Upper lobe of right lung (tissue), 1 donor: ENCODE measurements at places on chromosomes 16 and 17.

GRCh38 chr16:54927125-54928015, 3.3 kb upstream of the IRX5 start:
- DNase-seq: no peak

GRCh38 chr16:12535535-12536411, 267.9 kb downstream of the CPPED1 start:
- no peak for DNase-seq

DNA sequence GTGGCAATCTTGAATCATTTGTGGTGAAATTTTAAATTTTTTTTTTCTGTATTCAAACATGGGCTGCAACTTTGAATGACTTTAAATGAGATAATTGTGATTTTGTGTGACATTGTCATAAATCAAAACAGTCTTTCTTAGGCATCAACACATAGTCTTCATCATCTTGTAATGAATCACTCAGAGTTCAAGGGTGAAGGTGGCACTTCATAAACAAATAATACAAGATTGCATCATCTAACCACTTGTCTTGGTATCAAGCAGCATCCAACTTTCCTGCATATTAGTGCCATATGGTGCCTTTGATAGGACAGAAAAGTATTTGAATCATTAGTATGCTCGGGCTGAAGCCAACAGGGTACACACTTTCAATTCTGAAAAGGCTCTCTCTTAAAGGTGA, 392.4 kb upstream of the GOT2 start:
- DNase-seq: no peak

- DNase-seq: no peak
Measured at GRCh38 chr17:46163929-46164594, 29.2 kb downstream of the KANSL1 start.

- DNase-seq: no peak
Measured at GRCh38 chr16:49657736-49658465, 198.0 kb downstream of the ZNF423 start.

DNA sequence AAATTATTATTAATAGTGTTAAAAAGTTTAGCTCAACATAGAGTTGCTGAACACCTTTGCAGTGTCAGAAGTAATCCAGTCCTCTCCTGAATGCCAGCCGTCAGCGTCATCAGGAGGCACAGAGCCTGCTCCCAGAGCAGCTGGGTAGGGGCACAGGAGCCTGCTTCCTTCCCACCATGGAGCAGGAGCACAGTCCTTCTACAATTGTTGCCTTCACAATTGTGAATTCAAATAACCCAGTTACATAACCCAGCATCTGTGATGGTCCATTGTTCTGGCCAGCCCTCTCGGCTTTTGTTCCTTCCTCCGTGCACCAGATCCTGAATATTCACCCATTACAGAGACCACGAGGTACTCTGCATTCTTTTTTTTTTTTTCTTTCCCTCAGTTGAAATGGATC, 393.9 kb upstream of the MAF start:
- no peak for DNase-seq

DNA sequence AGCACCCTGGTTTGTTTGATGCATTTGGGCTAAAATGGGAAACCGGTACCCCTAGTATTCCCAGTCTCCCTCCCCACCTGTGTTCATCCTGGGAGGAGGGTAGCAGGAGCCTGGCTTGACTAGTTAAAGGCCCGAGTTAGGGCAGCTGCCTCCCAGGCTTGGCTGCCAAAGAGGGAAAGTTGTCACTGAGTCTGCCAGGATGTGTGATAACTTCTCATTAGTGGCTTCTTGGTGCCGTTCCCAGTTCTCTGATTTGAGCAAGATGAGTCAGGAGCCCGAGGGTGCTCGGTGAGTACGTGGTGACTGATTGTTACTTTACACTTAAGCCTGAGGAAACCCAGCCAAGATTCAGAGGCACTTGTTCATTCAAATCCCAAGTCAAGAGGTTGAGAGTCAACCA, 2.5 kb downstream of the KRT32 start:
- DNase-seq: no peak

GRCh38 chr17:3657874-3658783, 10.2 kb downstream of the TAX1BP3 start:
- DNase-seq: no peak

DNA sequence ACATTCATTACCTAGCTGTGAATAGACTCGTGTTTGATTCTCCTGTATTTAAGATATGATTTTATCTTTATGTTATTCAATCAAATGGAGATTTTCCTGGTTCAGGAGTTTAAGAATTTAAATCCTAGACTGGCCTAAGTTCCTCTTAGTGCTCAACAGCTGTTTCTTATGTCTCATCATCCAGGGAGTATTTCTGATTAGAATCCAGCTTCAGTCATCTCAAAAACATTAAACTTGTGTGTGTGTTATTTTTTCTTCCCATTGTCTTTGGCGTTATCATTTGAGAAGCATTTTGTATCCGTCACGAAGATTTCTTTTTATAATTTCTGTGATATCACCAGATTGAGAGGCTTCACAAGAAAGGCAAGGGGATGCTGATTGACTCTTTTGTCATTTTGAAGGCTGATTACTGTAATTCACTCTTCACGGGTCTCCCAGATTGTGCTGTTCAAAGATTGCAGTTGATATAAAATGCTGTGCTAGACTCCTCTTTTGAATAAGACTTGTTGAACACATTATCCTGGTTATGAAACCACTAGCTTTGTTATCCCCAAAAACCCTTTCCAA, 204.8 kb downstream of the CDH8 start:
- no peak for DNase-seq

DNA sequence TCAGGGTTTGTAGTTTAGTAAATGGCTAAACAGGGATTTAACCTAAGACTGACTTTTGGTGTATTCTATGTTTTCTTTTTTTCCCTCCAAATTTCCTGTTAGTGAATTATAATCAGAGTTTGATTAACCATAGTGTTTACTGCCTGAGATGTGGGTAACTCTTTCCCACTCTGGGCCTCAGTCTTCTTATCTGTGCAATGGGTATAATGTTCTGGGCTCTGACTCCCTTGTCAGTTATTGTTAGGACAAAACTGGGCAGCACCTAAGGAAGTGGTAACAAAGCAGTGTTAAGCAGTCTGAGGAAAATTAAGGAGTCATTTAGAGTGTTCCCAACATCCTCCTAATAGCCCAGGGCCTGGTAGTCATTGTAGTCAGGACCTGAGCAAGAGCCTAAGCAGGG, 206.4 kb upstream of the N4BP1 start:
- no peak for DNase-seq

DNA sequence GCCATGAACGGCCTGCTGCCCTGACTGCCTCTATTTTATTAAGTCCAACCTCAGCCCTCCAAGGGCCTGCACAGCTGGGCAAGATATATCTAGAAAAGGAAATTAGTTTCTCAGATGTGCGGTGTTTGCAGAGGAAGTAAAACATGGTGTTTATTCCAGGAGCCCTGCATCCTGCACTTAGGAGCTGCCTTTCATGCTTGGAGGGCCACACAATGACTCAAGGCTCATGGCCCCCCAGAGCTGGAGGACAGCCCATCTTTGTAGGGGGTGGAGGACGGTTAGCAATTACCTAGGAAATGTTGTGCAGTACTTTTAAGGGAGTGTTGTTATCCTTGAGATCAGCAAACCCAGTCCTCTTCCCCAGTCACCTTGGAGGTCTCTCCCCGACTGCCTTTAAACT, 80.5 kb downstream of the COPRS start:
- no peak for DNase-seq

- no peak for DNase-seq
Measured at GRCh38 chr17:63232565-63233310, 213.4 kb downstream of the CYB561 start.

DNA sequence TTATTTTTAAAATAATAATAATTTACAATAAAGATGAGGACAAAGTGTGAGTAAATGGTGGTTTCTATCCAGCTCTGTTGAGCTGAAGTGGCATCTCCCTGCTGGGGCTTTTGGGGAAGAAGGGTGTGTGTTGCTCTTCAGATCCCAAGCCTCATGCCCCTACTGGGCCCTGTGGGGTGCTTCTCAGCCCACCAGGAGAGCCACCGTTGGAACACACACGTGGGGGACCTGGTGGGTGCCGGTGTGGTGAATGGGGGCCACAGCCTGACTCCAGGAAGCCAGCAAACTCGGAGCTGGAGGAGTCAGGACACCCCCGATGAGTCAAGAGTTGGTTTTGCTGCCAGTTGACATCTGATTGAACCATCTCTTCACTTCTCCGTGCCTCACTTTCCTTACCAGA, 37.8 kb upstream of the STH start:
- DNase-seq: no peak

DNA sequence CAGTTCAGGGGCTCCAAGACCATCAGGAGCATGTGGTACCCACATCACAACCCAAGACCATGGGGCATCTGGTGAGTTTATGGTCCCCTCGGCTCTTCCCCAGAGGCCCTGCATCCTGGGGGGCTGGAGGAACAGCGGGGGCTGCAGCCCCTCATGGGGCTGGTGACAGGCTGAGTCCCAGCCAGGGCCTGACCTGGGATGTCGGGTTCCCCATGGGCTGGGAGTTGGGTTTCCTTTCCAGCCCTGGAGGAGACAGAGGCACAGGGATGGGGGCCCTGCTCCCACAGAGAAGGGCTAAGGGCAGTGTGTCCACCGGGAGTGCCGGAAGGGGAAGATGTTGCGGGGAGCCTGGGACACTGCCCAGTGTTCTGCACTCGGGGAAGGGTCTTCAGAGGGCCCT, 82.4 kb downstream of the GOSR1 start:
- peak; percentile 50 for DNase-seq

GRCh38 chr17:10127819-10128425, 70.5 kb downstream of the GAS7 start:
- peak; percentile 85 for DNase-seq

DNA sequence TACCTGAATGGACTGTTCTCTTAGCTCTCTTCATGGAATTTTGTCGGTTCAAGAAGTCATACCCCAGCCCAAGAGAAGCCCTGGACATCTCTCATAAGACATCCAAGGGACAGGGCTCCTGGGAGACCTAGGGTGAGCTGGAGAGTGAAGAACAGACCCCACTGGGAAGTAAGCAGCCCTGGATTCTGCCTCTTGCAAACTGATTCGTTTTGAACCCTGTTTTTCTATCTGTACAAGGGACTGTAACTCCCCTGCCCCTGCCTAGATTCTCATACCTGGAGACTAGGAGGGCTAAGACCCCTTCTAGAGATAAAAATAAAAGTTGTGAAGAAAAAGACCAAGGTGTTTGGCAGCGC, 449 bp downstream of the CCL3L1 start:
- DNase-seq: no peak

GRCh38 chr17:74961657-74962350, 10.8 kb downstream of the HID1 start:
- DNase-seq: peak; percentile 89

GRCh38 chr16:4110065-4110464, 6.2 kb downstream of the ADCY9 start:
- no peak for DNase-seq

DNA sequence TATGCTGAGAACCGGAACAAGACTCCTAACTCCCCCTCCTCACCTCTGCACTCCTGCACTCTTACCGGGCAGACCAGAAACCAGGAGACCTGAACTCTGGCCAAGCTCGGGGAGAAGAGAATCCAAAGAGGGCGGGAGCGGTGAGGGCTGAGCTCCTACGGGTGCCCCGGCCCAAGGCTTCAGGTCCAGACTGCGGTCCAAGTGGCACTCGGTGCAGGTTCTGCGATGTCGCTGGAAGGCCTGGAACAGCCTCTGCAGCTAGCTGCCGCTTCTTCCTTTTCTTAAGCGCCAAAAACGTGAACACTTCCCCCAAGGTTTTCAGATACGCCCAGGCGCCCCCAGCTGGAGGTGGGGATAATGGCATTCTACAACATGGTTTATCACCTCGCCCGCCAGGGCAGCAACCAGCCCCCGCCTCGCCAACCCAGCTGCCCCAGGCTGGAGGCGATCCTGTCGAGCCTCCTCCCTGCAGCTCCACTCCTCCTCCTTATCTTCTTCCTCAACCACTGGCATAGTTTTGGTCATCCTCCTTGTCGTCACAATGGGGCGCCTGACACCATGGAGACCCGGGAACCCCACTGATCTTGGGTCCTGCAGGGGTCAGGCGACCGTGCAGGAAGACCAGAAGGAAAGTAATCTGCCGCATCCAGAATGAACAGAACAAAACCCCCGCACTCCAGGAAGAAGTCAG, 1735.9 kb downstream of the TP53TG3F start:
- DNase-seq: peak; percentile 51

DNA sequence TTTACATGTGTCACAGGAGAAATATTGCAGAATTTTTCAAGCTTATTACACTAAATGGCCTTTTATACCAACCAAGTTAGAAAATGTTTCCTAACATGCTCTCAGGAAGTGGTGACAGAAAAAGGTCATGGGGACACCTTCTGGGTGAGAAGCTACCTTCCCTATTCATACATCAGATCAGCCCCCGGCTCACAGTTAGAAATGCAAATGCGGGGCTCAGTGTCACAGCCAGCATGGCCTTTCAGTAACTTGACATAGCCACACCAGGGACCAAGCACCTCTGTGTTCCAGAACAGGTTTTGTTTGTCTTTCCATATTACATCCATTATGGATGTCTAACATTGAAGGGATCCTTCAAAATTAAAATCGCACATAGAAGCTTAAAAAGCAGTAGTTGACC, 59.5 kb downstream of the CHD9NB start:
- no peak for DNase-seq

DNA sequence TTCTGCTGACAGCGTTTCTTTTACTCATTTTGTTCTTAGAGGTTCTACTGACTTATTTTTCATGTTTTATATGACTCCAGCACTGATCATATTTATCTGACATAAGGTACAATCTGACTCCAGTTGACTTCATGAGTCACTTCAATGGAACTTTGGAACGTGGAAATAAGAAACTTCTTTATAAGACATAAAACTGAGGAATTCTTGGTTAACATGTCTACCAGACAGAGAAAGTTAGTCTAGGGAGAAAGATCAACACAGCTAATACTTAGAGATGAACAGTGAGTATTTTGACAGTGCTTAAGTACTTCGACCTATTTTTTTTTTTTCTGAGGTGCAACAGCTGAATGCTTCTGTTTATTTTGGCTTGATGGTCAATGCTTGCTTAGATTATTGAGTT, 679.5 kb downstream of the KCNJ2 start:
- DNase-seq: no peak

- DNase-seq: no peak
Measured at GRCh38 chr16:10635365-10636021, 55.1 kb upstream of the EMP2 start.

DNA sequence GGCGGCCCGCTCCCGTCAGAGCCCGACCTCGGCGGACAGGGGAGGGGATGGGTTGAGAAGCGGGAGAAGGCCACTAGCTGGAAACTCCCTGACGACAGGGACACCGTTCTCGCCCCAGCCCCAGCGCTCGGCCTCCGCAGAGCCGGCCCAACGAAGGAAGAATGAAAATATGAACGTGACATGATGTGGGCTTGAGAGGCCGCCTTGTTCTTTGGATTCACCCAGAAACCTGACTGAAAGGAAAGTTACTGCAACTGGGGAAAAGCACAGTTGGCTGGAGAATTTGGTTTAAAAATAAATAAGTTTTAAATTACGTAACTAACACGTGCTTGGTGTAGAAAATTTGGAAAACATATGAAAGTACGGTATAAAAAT, 21.1 kb downstream of the NPTX1 start:
- DNase-seq: no peak

GRCh38 chr16:4651827-4652226, 27.2 kb downstream of the MGRN1 start:
- DNase-seq: no peak
